ENCODE measurements at places on chromosomes 7 and 10.

DNA sequence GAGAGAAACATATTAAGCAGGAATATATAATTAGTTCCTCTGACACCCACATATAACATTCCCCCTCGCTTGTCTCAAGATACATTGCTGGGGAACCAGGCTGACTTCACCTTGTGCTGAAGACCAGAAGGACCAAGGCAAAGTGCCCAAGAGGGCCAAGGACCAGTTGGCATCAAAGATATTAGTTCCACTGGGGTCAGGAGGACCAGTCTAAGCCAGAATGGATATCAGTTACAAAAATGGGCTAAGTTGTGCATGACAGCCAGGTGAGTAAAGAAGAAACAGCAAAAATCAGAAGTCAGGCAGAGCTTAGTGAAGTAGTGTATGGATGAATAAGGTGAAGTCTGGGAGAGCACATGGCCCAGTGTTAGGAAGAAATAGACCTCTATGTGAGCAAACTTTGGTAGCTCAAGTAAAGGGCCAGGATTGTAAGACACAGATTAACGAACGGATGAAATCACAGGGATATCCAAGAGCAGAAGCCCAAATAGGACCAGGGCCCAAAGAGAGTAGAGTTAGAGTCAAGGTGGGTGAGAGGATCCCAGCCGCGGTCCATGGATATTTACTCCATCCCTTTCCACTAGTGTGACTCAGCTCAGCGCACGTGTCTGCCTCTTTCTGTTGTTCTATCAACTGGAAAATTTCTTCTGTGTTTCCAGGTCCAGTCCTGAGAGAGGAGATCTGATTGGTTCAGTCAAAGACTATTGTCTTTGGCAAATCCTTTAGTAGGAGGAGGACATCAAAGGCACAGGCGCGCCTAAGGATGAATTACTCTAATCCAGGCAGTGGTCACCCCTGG lies 5.0 kb downstream of the CALD1 start:
- no peak for DNase-seq

DNA sequence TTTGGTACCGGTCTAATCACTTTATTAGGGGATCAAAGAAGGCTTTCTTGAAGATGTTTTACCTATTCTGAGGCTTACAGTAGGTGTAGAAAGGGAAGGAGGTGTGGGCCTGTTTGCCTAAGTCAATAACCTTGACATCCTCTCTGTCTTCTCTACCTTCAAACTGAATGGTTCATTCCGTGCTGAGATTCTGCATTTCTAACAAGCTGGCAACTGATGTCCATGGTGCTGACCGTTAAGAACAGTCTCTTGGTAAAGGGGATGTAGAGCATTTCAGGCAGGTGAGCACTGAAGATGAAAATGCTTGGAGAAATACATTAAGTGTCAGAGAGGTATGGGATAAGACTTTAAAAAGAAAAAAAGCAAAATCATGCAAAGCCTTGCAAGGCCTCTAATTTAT lies 51.5 kb upstream of the DGKB start:
- no peak for DNase-seq

DNA sequence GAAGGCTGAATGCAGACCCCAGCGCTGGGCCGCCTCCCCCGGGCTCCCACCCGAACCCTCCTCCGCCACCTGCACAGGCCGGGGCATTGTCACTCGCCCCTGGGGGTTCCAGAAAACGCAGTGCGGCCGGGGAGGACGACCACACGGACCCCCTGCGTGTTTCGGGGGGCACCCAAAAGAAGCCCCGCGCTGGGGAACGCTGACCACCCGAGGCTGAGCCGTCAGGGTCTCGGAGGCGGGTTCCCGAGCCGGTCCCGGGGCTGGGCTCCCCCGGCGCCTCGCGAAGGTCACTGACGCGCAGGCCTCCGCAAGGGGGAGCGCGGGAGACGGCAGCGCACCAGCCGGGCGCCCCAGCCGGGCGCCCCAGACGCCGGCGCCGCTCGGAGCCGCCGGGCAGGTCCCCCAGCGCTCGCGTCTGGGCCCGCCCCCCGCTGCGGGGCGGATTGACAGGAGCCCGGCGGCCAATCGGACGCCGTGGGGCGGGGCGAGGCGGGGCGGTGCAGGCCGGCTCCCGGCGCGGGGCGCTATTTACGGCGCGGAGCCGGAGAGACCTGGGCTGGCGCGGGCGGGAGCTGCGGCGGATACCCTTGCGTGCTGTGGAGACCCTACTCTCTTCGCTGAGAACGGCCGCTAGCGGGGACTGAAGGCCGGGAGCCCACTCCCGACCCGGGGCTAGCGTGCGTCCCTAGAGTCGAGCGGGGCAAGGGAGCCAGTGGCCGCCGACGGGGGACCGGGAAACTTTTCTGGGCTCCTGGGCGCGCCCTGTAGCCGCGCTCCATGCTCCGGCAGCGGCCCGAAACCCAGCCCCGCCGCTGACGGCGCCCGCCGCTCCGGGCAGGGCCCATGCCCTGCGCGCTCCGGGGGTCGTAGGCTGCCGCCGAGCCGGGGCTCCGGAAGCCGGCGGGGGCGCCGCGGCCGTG lies at the start of gene BAMBI:
TSS of gene BAMBI (plus strand) at position 554 of the 920 bp plus-strand sequence. CDS start 377 bp downstream, outside the sequence.
- DNase-seq: peak; percentile 86

DNA sequence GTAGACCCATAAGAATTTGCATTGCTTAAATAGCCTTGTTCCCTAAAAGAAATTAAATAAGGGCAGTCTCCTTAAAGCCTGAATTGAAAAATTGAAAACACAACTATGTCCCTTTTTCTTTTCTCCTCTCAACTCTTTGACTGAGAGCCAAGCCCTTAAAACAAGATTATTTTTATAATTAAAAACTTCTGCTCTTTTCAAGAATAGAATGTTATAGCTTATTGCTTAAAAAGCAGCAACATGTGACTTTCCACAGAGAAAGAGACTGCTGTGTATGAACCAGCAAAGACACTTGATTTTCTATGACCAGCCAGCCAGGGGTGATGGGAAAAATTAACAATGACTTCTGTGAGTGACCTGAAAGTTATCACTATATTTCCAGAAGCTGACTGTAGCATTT lies 295.2 kb upstream of the CELF2 start:
- no peak for DNase-seq

DNA sequence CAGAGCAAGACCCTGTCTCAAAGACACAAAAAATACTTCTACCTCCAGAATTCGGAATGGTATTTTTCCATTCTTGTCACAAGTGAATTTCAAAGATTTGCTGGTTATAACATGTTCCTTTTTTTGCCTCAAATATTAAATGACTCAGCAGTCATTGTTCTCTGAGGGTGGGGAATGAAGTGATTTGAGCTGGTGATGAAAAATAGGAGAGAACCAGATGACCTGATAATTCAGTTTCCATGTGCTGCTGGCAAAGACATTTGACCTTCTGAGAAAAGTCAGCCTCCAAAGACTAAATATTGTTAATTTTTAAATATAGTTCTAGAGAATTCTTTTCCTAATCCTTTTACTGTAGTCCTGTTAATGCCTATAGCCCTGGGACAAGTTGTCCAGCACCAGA lies 78.9 kb downstream of the CACNB2 start:
- DNase-seq: no peak

Data from SK-N-DZ (cell line).